Cerebellum (tissue), 4 donors: ENCODE measurements at places on chromosomes 2 and 18.

DNA sequence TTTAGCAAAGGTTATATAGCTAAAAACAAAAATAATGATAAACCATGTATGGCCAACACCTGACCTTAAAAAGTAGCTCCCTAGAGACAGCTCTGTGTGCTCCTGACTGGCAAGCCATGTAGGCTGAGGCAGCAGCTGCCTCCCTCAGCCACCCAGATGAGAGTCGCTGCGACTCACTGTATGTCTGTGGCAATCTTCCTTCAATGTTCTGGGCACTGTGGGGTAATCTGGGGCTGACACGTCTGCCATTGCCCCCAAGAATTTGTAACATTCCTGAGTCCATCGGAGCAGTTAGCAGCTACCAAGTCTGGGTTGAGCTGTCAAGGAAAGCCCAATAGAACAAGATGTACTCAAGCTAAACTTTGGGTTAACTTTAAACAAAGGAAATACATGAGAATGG, 106.4 kb upstream of the DAPL1 start:
- DNase-seq: no peak

DNA sequence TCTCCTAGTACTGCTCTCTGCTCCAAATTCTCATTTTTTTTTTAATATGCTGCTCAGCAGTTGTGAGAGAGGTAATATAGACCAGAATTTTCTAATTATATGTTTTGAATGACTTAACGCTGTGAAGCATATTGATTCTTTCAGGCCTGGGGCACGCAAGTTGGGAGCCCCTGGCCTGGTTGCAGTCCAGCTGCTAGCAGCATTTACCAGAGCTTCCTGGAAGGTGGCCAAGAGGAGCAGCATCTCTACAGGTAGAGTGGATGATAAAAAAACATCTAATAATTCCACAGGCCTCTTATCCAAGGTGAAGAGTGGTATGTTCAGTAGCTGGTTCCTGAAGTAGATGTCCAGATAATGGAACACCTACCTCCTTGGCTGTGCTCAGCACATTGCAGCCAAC, 7.3 kb upstream of the UGP2 start:
- no peak for DNase-seq

DNA sequence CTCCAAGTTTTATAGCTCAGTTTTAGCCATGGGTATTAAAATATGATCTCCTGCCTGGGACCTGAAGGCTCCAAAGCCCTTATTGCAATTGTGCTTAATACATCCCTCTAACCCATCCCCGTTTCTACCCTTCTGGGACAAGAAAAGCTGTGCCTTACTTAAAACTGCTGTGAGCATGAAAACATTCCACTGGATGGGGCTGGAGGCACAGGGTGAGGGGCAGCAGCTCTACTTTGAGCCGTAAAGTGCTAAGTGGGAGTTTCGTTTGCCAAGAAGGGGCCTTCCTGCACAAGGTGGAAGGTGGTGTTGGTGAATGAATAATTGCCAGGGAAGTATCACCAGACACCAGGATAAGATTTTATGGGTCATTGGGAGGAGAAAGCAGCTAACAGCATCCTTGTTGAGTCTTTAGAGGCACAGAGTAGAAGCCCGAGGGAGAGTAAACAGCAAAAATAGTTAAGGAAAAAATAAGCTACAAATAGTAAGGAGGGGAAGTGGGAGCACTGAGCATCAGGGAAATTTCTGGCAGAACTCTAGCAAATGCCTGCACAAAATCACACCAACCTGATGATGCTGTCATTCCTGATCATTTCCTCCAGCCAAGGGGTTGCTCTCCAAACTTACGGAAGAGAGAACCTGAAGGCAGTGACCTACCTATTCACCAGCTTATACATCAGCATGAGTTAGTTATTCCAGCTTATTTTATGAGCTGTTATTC, 218.4 kb downstream of the MREG start:
- no peak for DNase-seq

DNA sequence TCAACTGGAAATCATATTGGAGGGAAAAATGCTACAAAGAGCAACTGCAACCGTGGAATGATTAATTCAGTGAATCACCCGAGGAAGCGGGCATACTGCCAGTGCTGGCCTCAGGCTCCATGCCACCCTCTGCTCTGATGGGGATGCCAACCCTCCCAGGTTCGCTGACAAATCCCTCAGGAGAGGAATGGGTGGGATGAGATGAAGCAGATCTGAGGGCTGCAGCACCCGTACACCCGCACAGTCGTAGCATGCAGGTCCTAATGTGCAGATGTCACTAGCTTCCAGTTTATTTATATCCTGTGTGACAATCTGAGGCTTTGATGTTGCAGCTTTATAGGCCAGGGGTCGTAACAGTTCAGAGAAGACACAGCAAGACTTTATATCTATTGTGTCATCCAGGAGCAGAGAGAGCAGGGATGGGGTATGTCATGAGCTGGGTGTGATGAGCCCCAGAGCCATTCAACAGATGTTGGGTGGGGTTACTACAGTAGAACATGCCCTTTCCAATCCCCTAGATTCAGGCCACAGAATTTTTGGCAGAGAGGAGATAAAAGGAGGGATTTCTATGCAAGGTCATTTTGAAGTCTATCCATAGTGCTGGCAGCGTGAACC, 44.6 kb downstream of the DPP4 start:
- DNase-seq: peak; percentile 26
